ENCODE measurements at places on chromosomes 2 and 18. TPM values are rescaled to one million over a fixed set of nuclear protein-coding genes. Genes with fewer than 3 reads are reported as not detected.

The TSPYL6 gene
- not detected for total RNA-seq

The CNDP2 gene
- total RNA-seq, result 90.2 TPM

The UGT1A8 gene
- 0.06 TPM for total RNA-seq

The TANK gene
- total RNA-seq, result 33.0 TPM

The KLHL41 gene
- total RNA-seq, result 0.15 TPM

The ZNF24 gene
- 11.9 TPM for total RNA-seq

The UGT1A4 gene
- total RNA-seq, result 0.07 TPM

The GALR1 gene
- not detected for total RNA-seq

The FAM124B gene
- total RNA-seq, result 0.05 TPM

The ZNF519 gene
- 1.3 TPM for total RNA-seq

The LGALSL gene
- total RNA-seq, result 12.0 TPM

The CROCC2 gene
- not detected for total RNA-seq

The STPG4 gene
- not detected for total RNA-seq

The ZEB2 gene
- 9.8 TPM for total RNA-seq

The CEBPZ gene
- total RNA-seq, result 68.5 TPM

The ASB18 gene
- total RNA-seq, result not detected

The ARHGAP28 gene
- total RNA-seq, result 0.05 TPM

The RIF1 gene
- total RNA-seq, result 17.7 TPM

The MOCOS gene
- total RNA-seq, result 2.7 TPM

The TXNDC2 gene
- 0.17 TPM for total RNA-seq

The CRYGC gene
- not detected for total RNA-seq

The DNAH7 gene
- 1.0 TPM for total RNA-seq

The IL36A gene
- total RNA-seq, result not detected

The IL1A gene
- 0.19 TPM for total RNA-seq

The AQP4 gene
- total RNA-seq, result not detected

The POTEJ gene
- not detected for total RNA-seq

The GNLY gene
- 0.29 TPM for total RNA-seq

The TRIB2 gene
- 0.51 TPM for total RNA-seq

The NCKAP5 gene
- total RNA-seq, result 0.61 TPM

The AGXT gene
- total RNA-seq, result not detected

The SOWAHC gene
- total RNA-seq, result 9.2 TPM

The CDH2 gene
- total RNA-seq, result 39.4 TPM

The FAM228B gene
- 1.5 TPM for total RNA-seq

The SPP2 gene
- total RNA-seq, result not detected

The SERPINB8 gene
- total RNA-seq, result 10.7 TPM

Data from A549 treated with dexamethasone at 1 μM for 4 hours (cell line).